ENCODE measurements at places on chromosomes 2 and 18.

GRCh38 chr2:74037379-74037860 lies 52.7 kb downstream of the TET3 start:
- no peak for DNase-seq

DNA sequence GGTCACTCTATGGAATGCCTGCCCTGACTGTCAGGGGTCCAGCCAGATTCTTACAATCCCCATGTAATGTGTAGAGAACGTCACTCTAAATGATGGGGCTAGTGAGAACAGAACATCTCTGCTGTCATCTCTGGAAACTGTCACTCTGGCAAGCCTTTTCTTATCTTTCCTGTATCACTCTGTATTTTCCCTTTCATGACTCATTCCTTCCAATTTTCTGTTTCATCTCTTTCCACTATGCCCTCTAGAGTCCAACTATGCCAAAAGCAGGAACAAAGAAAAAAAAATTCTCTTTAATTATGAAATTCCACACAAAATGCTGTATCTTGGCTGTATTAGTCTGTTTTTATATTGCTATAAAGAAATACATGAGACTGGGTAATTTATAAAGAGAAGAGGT lies 608.8 kb downstream of the ADCYAP1 start:
- no peak for DNase-seq

GRCh38 chr2:231330311-231330710 lies 65.2 kb upstream of the B3GNT7 start:
- no peak for DNase-seq

GRCh38 chr2:102282678-102283091 lies 28.7 kb upstream of the IL1RL1 start:
- DNase-seq: no peak

GRCh38 chr2:68236876-68237275 lies 15.5 kb downstream of the PPP3R1 start:
- DNase-seq: no peak

DNA sequence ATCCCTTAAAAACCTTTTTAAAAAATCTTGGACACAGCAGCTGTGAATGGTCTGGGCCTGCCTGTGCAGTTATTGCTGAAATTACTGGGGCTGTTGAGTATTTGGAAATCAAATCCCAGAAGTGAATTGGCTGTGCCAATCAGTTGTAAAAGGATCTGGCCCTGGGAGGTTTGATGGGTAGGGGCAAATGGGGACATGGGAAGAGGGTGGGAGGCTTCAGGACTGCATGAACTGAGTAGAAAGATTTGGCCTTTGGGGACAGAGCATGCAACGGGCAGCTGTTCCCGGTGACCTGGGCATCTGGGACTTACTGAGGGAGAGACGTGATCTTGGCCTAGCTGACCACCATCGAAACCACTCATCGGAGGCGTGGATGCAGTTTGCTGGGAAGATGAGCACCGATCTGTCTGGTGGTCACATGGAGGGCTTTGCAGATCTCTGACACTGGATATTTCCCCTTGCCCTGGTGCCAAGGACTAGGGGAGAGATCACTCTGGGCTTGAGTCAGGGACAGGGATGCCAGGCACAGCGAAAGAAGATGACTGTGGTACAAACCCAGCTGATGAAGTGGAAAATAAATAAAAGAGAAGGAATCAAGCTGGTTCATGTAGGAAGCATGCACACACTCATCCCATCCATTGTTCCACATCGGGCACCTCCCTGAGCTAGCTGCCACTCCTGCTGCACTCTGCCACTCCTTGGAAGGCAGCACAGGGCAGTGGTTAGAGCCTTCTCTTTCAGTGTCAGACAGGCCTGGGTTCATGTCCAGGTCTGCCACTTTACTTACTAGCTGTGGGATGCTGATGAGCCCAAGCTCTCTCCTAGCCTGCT lies 58.4 kb downstream of the SEMA4F start:
- DNase-seq: no peak

DNA sequence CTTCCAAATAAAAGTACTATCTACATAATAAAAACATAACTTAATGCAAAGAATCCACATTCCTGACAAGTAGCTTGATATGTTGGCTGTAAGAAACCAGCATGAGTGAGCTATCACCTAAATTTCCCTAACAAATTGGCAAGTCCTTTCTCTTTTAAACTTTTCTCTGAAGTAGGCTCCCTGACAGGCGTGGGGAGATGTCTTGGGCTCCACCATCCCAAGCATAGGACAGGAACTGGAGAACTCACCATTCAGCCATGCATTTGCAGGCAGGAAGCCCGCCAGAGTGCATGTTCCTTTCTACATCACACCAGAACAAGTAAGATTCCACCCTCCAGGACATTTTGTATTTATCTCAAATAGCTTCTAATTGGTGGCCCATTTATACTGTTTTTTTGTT lies 921.9 kb upstream of the CELF4 start:
- DNase-seq: no peak

All from activated naive CD4-positive, alpha-beta T cell (primary cell).